ENCODE measurements at places on chromosomes 4 and X.
A peak's percentile ranks its signal among the peaks of the same experiment; 100 is the strongest.

DNA sequence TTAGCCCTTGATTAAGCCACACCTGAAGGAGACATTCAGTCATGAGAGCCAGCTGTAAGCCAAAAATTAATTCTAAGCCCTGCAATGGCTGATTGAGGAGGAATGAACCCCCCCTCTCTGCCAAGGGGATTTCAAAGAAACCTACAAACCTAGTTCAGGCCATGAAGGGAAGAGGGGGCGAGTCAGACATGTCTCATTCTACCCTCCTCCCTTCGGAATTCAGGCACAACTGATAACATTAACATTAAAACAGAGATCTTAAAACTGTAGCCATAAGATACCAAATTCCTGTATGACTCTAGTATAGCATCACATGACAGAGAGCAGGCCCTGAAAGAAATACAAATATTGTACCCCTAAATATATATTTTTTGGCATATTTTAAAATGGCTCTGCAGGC is 40.4 kb upstream of the AFAP1 start:
- no peak for DNase-seq

DNA sequence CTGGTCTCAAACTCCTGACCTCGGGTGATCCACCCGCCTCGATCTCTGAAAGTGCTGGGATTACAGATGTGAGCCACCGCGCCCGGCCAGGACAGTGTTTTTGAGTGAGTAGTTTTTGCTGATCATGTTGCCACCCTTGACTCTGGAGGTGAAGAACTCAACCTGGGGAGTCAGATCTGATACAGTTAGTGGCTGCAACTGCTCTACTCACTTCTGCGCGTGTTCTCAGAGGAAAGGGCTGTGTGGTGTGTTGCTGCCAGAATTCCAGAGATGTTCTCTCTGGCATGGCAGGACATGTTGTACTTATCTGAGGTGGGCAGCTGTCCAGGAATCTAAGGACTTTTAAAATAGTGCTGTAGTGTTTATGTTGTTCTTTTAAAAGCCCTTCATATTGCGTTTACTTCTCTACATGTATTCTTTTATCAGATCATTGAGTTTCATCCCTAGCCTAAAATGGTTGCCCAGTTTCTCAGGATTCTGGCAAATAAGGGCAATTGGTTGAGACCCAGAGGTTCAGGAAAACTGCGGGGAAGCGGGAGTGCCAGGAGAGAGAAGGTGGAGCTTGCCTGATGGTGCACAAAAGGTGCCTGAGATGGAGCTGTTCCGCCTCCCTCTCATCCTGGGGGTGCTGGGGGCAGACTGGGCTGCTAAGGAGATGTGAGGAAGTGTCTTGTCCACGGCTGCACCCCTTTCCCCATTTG is 97.7 kb downstream of the ARHGAP10 start:
- no peak for DNase-seq

GRCh38 chr4:71992571-71993312 is 39.1 kb upstream of the NPFFR2 start:
- DNase-seq = no peak

- DNase-seq = no peak
Measured at GRCh38 chrX:9356846-9357245, 108.0 kb upstream of the TBL1X start.

- DNase-seq = no peak
Measured at GRCh38 chrX:37302569-37302968, 46.6 kb upstream of the PRRG1 start.

DNA sequence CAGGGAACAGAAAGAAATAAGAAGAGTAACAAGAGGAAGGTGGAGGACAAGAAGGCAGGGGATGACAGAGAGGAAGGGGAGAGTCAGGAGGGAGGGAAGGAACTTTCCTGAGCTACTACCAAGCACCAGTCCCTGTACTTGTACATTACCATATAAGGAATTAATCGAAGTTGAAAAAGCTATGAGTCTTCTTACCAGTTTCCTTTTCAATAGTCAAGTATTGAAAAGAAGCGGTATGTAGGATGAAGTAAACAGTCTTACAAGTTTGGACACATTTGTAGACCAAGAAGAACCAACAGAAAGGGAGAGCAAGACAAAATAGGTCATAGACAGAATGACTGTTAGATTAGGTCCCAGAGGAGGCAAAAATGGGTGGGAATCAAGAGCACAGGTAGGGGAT is 629.7 kb upstream of the DIPK2B start:
- DNase-seq = no peak

DNA sequence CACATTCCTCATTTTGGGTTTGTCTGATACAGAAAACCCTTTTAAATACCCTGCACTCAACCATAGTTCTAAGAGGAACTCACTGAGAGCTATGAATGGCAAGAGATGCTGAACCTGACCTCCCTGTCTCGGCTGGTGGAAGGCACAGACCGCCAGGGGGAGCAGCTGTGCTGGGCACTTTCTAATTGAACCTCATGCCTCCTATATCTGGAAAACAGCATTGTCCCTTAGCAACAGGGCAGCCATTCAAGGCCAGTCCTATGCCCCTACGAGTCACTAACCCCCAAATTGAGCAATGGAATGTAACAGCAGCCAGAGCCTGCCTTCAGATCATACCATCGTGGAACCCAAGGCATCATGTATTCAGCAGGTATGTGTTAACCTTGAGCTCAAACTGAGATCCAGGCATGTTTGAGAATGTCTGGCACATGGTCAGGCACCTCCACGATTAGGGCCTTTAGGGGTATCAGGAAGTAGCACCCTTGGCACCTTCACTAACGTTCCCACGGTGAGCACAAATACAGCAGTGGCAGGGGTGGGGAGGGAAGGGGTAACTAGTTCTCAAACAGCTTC is 5.1 kb downstream of the USP27X start:
- DNase-seq = peak; percentile 55

- peak; percentile 28 for DNase-seq
Measured at GRCh38 chr4:86935566-86935852, 698 bp downstream of the AFF1 start.

- DNase-seq = no peak
Measured at GRCh38 chrX:84064164-84064563, 123.8 kb downstream of the RPS6KA6 start.

- peak; percentile 16 for DNase-seq
Measured at GRCh38 chrX:46912098-46912602, at the start of gene JADE3. JADE3 (plus strand) TSS chrX:46912421; CDS start chrX:46984895, 72,474 bp downstream.

GRCh38 chrX:140439476-140439875 is 65.4 kb downstream of the SOX3 start:
- no peak for DNase-seq

GRCh38 chrX:12979616-12980015 is 4.7 kb downstream of the TMSB4X start:
- no peak for DNase-seq

DNA sequence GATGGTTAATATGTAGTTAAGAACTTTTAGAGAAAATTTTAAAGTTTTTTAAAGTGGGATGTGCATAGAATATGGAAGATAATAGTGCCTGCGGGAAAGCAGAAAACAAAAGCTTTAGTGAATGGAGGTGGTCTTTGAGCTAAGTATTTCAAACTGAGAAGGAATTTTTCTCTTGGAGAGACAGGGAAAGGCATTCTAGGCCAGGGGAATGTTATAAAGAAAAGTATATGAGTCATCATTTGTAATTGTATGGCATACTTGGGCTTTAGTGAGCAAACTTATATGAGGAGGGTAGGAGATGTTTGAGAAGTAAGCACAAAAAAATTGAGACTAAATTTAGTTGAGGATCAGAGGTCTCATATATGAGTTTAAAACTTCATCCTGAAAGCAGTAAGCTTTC is 467.0 kb downstream of the PPARGC1A start:
- no peak for DNase-seq

DNA sequence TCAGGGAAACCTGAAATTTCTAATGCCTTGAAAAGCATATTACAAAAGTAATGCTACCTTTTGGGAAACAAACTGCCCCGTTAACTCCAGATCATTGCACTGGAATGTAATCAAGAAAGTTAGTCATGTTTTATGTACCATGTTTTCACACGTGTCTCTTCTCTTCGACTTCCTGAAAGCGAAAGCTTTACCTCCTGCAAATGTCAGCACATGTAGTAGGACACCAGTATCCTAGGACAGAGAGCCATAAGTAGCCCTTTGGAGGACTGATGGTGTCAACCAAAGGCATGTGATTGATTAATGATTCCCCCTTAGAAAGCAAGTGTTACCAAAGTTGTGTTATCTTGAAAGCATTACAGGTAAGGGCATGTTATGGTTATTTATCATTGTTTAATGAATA is 8.8 kb upstream of the MND1 start:
- DNase-seq = no peak

DNA sequence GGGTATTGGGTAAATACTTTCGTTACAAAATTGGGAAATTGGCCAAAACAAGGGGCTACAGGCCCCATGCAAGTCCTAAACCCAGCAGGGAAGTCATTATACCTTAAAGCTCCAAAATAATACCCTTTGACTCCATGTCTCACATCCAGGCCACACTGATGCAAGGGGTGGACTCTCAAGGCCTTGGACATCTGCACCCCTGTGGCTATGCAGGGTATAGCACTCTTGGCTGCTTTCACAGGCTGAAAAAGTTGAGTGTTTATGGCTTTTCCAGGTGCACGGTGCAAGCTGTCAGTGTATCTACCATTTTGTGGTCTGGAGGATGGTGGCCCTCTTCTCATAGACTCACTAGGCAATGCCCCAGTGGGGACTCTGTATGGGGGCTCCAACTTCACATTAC is 326.5 kb downstream of the TEX13C start:
- peak; percentile 1 for DNase-seq

DNA sequence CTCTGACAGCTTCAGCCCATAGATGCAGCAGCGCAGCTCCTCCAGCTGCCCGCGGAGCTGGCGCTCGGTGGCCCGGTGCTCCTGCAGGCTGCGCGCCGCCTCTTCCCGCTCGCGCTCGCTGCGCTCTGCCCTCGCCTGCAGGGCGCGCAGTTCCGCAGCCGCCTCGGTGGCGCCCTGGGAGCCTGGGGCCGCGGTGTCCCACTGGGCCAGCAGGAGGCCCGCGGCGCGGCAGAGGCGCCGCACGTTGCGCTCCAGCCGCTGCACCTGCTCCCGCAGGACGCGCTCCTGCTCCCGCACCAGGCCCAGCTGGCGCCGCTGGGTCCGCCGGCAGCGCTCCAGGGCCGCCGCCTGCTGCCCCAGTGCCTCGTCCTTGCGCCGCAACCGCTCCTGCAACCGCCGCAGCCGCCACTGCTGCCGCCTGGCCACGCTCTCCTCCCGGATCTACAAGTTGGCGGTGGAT is 10.1 kb downstream of the C4orf50 start:
- DNase-seq = no peak

DNA sequence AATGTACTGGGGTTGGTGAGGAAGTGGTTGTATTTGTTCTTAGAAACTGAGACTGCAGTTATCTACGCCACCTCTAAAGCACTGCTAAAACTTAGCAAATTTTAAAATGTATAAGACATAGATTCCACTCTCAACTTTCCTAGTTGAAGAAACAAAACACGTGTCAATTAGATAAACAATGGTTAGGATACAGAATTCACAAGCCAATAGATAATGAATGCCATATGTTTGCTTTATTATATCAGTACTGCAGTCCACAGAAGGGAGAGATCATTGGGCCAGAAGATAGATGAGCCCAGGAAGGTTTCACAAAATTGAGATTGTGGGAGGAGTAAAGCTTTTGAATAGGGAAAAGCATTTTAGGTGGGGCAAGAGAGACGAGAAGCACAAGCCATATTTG is 14.3 kb downstream of the TMEM33 start:
- no peak for DNase-seq

- no peak for DNase-seq
Measured at GRCh38 chr4:83217721-83218522, 66.7 kb downstream of the COQ2 start.

DNA sequence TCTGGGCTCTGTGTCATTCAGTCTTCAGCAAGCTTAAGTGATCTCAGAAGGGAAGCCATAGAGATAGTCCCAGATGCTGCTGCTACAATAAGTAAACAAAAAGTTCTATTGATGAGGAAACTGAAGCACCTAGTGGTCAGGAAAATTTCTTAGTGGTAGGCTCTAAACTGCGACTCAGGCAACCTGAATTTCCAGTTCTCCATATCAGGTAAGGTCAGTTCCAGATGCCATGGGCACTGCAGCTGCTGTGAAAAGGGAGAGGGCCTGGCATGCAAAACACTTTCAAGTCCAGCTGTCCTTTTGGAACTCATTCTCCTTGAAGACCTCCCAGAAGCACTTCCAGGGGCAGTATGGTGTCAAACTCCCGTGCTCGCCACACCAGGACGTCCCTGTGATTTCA is 46.2 kb downstream of the REELD1 start:
- no peak for DNase-seq

DNA sequence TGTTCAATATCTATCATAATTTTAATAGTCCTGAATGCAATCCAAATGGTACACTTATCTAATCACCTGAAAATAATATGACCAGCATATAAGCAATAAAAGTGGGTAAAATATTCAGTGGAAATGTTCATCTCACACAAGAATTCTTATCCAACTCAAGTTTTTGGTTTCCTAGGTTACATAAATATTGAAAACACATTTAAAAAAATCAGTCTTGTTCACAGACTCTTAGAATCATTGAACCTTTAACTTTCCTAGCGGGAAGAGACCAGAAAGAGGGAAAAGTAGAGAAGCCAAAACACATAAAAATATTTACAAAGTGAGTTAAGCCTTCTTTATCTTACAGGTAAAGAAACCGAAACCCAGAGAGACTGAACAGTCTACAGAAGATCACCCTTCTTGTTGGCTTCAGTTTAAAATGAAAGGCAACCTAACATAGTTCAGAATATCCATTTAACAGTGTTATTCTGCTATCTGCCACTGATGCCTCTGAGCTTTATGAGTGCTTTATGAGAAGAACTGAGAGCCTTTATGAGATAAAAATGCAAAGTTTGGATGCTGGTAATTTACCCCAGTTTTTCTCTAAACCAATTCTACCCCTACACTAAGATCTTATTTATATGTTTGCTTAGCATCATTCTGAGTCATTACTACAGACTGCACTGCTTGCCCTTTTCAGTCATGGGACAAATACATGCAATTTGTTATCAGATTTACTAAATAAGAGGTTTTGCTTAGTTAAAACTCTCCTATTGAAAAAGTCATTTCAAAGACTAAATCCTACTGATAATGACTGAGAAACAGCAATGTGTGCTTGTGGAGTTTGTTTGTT is 453.3 kb upstream of the INTU start:
- no peak for DNase-seq

DNA sequence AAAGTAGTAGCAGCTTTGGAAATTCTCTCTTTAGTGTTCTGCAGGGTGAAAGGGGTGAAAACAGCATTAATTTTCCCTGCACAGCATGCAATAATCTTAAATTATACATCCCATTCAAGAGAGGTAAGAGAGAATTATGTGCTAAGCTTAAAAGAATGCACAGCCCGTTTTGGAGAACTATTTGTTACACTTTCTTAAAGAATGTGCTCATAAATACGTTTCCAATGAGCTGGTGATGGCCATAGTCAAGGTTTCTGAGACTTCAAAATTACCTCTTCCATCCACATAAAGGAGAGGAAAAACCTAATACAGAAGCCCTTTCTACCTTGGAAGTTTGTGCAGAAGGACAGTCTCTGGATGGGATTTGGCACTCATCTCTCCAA is 766.7 kb upstream of the TENM3 start:
- DNase-seq = no peak
